Thoracic aorta (tissue), 2 donors: ENCODE measurements at places on chromosomes 7 and 10.

- no peak for DNase-seq
Observed at GRCh38 chr10:73097305-73097670, 622 bp upstream of the P4HA1 start.

DNA sequence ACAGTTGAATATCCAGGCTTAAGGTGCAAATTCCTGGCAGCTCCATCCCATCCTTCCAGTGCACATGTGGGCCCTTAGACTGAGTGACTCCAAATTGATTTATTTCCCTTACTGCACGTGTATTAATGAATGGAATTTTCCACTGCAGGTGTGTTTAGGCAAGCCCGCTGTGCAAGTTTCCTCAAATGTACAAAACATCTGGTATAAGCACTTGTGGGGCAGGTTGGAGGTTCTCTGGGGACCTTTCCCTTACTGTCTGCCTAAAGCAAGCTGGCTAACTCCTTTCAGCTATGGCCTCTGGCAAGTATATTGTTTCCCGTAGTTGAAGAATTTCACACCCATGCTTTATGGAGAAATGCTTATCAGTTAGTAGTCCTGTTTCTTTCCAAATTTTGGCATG, 25.3 kb upstream of the GIMAP6 start:
- no peak for DNase-seq

- DNase-seq: peak; percentile 62
Observed at GRCh38 chr7:100837099-100837836, 9.9 kb upstream of the EPHB4 start.

GRCh38 chr7:142806022-142806356, 35.2 kb downstream of the PRSS2 start:
- DNase-seq: no peak

GRCh38 chr10:71985542-71986250, 21.5 kb downstream of the CHST3 start:
- DNase-seq: no peak

DNA sequence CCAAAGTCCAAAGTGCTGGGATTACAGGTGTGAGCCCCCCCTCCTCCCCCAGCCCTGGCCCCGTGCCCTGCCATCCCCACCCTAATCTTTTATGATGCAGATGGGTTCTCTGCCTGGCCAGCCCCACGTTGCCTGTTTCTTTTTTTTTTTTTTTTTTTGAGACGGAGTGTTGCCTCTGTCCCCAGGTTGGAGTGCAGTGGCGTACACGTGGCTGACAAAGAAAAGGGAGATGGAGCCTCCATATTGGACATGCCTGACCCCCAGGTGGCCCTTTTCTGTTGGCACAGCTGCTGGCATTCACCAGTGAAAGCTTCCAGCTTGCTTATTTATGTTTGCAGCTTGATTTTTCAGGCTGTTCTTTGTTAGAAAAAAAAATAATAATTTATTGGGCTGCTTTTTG, 235.3 kb downstream of the CCDC3 start:
- DNase-seq: no peak

DNA sequence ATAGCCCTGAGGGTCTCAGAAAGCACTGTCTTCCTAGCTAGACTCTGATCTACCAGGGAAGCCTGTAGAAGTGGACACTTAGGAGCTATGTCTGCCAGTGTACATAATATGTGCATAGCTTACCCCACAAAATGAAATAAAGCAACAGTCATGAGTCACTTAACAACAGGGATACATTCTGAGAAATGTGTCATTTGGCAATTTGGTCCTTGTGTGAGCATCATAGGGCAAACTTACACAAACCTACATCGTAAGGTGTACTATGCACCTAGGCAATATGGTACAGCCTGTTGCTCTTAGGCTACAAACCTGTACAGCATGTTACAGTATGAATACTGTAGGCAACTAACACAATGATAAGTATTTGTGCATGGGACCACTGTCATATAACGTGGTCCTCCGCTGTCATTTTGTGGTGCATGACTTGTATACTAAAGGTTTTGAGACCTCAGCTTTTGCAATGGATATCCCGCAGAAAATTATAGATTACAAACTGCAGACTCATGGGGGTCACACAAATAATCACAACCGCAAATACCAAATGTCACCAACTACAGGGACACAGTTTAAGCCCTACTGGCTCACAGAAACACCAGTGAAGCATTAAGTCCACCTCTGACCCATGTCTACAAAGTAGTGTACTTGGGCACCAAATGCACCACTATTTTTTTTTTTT, 1.7 kb downstream of the URGCP start:
- DNase-seq: no peak
